ENCODE measurements at places on chromosomes 4 and X.

DNA sequence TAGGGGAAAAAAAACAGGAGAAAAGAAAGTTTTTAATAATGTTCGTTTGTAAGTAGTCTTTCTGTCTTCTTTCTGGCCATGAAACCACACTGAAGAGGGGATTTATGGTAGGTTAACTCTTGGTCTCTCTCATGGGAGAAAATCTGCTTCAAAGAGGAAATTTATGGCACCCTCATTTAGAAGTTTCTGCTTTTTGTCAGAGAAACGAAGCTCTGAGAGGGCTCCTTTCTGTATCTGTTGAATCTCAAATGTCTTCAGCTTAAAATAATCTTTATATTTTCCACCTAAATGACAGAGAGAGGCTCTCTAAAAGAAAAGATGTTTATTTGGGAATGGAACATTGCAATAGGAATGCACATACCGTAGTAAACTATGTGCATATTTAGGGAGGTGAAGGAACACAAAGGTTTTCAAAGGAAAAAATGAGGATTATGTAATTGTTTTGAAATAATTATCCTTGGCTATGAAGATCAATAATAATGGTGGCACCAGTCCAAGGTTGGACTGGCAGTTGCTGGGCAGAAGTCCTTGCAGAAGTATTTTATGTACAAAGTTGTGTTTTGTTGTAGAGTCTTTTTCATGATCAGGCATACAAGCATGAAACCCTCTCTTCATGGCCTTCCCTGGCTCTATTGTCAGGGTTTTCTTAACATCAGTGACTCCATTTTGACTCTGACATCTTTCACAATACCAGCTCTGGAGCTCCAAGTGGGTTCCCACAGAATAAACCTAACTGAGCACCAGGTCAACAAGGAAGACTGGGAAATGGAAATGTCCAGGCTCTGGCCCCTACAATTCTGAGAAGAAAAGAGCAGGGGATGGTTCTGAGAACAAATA lies 53.0 kb upstream of the HPSE start:
- H3K4me1 ChIP-seq, result peaks cover 21% of the 10 kb centered on the region
- DNase-seq, result no peak
- H3K4me3 ChIP-seq, result no peak overlapping the region
- peaks cover 11% of the 10 kb centered on the region for H3K27me3 ChIP-seq
- H3K27ac ChIP-seq, result peak overlapping the region; percentile 70

- H3K36me3 ChIP-seq, result no peaks in the 10 kb centered on the region
- H3K27me3 ChIP-seq, result peaks cover 4% of the 10 kb centered on the region
- peaks cover 8% of the 10 kb centered on the region for H3K4me1 ChIP-seq
- H3K4me3 ChIP-seq, result no peak overlapping the region
- no peak overlapping the region for H3K27ac ChIP-seq
Observed at GRCh38 chrX:15497865-15498264, 2.7 kb upstream of the BMX start.

DNA sequence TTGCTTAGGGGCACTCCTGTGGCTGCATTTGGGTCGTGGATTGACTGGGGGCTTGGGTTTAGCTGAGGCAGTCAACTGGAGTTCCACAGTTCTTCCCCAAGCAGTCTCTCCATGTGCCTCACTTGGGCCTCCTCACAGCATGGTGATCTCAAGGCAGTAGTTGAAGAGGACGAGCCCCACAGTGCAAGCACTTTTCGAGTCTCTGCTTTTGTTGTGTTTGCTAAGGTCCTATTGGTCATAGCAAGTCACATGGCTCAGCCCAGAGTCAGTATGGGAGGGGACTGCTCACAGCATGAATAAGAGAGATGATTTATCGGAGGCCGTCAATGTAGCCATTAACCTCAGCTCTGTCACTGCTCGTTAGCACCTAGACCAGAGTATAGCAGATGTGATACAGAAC lies 29.7 kb downstream of the BMX start:
- no peaks in the 10 kb centered on the region for H3K27me3 ChIP-seq
- H3K36me3 ChIP-seq, result no peaks in the 10 kb centered on the region
- DNase-seq, result no peak
- H3K4me3 ChIP-seq, result no peak overlapping the region
- no peaks in the 10 kb centered on the region for H3K4me1 ChIP-seq

DNA sequence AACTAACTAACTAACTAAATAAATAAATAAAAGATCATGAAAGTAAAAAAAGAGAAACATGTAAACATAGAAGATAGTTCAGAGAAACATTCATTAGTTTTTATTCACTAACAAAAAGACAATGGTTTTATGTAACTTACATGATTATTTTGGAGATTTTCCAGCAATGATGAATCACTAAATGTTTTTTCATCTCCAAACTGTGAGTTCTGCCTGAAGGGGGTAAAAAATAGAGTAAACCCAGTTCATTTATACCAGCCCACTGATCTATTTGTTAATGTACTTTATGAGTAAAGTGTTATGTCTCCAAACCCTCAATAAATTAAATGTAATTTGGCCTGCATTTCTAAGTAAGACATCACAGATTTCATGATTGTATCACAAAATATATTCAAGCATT lies 101.1 kb downstream of the ATP8A1 start:
- DNase-seq, result no peak
- H3K36me3 ChIP-seq, result peaks cover 2% of the 10 kb centered on the region
- no peak overlapping the region for H3K27ac ChIP-seq
- no peaks in the 10 kb centered on the region for H3K27me3 ChIP-seq
- H3K4me3 ChIP-seq, result no peak overlapping the region
- no peaks in the 10 kb centered on the region for H3K4me1 ChIP-seq

- H3K27ac ChIP-seq, result no peak overlapping the region
- no peaks in the 10 kb centered on the region for H3K4me1 ChIP-seq
- no peak for DNase-seq
- no peaks in the 10 kb centered on the region for H3K36me3 ChIP-seq
Observed at GRCh38 chrX:129139837-129140598, 383.3 kb downstream of the SMARCA1 start.

GRCh38 chr4:123606946-123607542 lies 210.4 kb downstream of the SPRY1 start:
- H3K4me3 ChIP-seq, result no peak overlapping the region
- H3K27me3 ChIP-seq, result no peaks in the 10 kb centered on the region
- peaks cover 1% of the 10 kb centered on the region for H3K36me3 ChIP-seq
- no peak for DNase-seq
- peak overlapping the region; percentile 39 for H3K27ac ChIP-seq

- H3K36me3 ChIP-seq, result no peaks in the 10 kb centered on the region
- H3K4me3 ChIP-seq, result no peak overlapping the region
- no peak overlapping the region for H3K27ac ChIP-seq
- no peaks in the 10 kb centered on the region for H3K4me1 ChIP-seq
- DNase-seq, result no peak
Observed at GRCh38 chr4:63123441-63123840, 1285.8 kb downstream of the TECRL start.

- H3K4me3 ChIP-seq, result no peak overlapping the region
- peaks cover 20% of the 10 kb centered on the region for H3K4me1 ChIP-seq
- DNase-seq, result no peak
- no peaks in the 10 kb centered on the region for H3K27me3 ChIP-seq
- peak overlapping the region; percentile 83 for H3K27ac ChIP-seq
Observed at GRCh38 chrX:140917354-140918115, 84.9 kb upstream of the SPANXB1 start.
